Tibial nerve (tissue), 4 donors: ENCODE measurements at places on chromosomes 5 and 9.
A peak's percentile ranks its signal among the peaks of the same experiment; 100 is the strongest.

DNA sequence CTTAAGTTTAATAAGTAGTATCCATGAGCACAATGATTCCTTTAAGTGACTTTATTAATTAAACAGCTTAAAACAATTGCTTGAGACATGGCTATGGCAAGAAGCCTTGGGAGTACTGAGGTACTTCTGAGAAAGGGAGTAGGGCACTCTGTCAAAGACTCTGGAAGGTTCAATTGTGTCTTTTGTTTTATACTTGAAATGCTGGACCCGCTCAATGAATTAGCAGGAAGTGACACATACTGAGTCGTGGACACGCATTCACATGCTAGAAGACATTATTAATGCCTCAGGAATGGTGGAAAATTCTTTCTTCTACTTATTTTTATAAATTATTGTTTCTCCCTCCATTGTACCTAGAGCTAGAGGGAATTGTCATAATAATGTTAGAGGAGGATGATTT, 347.3 kb upstream of the ZNF608 start:
- no peak for DNase-seq

- DNase-seq = no peak
These were observed 10.1 kb downstream of the TGFBR1 start for GRCh38 chr9:99114846-99115500.

GRCh38 chr5:139386050-139386438, 2.9 kb upstream of the SLC23A1 start:
- DNase-seq = no peak

GRCh38 chr5:33046091-33046490, 335.0 kb downstream of the NPR3 start:
- DNase-seq = no peak

- DNase-seq = no peak
These were observed 223.2 kb downstream of the TLR4 start for GRCh38 chr9:117927354-117927753.

- no peak for DNase-seq
These were observed 97.7 kb downstream of the LHFPL2 start for GRCh38 chr5:78550891-78551290.

DNA sequence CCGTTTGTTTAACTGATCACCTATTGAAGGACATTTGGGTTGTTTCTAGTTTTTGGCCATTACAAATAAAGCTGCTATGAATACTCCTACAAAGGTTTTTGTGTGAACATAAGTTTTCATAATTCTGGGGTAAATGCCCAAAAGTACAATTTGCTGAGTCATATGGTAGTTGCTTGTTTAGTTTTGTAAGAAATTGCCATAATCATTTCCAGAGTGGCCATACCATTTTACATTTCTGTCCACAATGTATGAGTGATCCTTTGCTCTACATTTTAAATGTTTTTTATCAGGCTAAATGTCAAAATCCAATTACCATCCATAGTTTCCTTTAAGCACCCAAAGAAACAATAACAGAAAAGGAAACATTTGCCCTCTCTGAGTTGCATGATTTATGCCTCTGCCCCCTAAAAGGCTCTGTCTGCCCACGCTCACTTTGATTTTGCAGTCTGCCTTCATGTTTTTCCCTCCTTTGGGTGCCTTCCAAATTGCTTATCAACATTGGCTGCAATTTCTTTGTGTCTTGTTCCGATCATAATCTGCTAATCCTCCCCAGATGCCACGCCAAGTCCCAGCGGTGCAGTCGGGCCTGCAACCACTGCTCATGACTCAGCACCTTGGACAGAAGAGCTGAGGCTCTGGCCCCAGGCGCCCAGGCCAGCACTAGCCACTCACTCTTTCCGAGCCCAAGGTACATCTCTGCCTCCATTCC, 339.2 kb downstream of the PIK3R1 start:
- no peak for DNase-seq

DNA sequence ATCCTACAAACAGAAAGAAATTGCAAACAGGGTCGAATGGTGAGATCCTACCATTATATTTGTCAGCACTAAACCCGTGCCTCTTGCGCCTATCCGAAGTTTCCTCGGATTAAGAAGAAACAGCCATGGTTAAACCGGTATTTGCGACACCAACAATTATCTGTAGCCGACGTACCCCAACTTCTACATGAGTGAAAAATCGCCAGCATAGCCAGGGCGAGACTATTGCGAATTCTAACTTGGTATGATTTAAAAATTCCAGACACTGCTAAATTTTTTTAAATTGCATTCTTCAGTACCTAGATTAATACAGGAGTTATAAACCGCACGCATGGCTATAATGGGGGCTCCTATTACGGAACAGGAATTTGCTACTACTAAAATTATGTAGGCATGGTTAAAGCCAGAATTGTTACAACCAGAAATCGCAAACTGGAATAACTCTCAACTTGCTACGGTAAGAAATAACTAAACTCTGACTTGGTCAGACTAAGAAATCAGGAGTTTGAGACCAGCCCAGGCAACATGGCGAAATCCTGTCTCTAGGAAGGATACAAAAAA, 25.3 kb upstream of the ANXA2R start:
- peak; percentile 15 for DNase-seq

GRCh38 chr5:135571066-135571609, 7.7 kb downstream of the CXCL14 start:
- DNase-seq = no peak

DNA sequence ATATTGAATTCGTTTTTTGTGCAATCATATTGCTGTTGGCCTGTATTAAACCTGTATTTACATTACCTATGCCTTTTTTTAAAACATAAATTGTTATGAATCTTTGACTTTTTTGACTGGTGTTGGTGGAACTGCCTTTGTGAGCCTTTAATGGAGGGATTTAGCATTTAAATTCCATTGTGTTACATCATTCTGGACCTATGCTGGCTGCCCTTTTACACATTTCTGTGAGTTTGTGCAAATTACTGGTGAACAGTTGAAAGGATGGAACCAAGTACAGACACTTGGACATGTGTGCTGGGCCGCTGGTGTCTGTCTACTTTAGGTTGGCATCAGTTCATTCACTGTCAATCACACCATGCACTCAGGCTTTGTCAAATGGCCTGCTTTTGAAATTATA, 3.4 kb downstream of the SNX18 start:
- no peak for DNase-seq

- no peak for DNase-seq
These were observed 365.4 kb downstream of the ISL1 start for GRCh38 chr5:51748647-51749046.

GRCh38 chr9:5586391-5586802, 42.5 kb upstream of the RIC1 start:
- DNase-seq = no peak
